ENCODE measurements at places on chromosomes 2 and 18.

DNA sequence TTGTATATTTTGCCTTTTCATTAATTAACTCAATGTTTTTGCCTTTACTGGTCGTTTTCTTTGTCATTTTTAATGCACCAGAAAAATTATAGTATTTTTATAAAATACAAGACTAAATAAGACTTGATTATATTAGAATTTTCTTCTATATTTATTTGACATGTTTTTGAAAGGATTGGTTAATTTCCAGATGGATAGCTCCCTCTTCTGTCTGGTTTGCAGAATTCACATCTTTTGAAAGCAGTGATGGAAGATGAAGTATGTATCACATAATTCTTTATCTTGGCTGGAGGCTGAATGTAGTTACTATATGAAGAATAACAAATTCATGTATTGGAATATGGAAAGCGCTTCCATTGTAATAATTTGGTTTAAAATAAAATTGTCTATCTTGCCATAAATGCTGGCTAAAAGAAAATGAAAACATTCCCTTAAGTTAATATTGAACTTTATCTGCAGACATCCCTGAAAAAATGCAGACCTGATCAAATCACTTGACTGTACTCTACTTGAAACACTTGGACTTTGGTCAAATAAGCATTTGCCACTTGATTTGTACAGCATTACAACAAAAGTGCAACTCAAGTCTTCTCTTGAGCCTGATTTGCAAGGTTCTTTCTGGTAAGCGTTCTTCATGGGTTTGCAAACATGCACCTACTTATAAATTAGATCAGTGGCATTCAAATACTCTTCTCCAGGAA, 86.3 kb upstream of the EFEMP1 start:
- peak; percentile 8 for DNase-seq

GRCh38 chr2:151161821-151162551, 99.7 kb downstream of the RBM43 start:
- DNase-seq: no peak

- DNase-seq: no peak
Observed at GRCh38 chr18:28153485-28154065, 23.4 kb downstream of the CDH2 start.

DNA sequence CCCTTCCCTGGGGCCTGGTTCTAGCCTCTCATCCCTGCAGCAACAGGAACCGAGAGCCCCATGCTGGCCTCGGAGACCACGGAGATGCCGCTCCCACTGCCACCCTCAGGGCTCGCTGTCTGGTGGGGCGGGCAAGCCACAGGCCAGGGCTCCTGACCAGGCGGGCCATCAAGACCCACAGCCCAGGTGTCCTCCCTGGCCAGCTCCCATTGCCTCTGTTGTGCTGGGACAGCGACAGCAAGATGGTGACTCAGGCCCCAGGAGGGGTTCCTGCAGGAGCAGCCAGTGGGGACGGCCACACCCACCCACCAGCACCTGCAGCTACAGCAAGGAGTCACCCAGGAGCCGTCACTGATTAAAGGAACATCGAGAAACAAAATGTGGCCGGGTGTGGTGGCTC, 7.4 kb downstream of the KLHL30 start:
- no peak for DNase-seq

- no peak for DNase-seq
Observed at GRCh38 chr18:74715306-74715705, 117.6 kb downstream of the ZNF407 start.

- DNase-seq: no peak
Observed at GRCh38 chr2:32715391-32715841, 87.6 kb downstream of the TTC27 start.

- no peak for DNase-seq
Observed at GRCh38 chr2:69641887-69642708, 1.4 kb downstream of the AAK1 start.

DNA sequence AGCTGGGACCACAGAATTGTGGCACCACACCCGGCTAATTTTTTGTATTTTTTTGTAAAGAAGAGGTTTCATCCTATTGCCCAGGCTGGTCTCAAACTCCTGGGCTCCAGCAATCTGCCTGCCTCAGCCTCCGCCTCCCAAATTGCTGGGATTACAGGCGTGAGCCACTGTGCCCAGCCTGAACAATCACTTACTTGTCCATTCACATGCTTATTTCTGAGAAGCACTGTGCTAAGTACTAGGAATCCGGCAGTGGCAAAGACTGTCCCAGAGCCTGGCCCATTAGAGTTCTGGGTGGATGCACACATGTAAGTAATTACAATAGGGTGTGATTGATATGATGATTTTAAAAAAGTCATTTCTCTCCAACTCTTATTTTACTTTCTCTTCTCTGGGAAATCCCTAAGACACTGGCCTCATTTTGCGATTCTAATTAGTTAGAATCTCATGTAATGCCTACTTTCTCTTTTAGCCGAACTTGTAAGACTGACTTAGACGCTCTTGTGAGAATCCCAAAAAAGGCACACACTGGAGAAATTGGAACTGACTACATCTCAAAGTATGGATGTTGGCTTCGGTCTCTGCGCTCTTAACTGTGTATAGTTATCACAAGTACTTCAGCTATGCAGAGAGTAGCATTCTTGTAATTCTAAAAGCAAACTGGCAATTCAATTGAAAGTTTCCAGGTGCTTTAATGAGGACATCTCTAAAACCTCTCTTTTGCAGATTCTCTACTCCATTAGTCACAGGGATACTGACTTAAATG, 567.7 kb downstream of the DCC start:
- DNase-seq: no peak

DNA sequence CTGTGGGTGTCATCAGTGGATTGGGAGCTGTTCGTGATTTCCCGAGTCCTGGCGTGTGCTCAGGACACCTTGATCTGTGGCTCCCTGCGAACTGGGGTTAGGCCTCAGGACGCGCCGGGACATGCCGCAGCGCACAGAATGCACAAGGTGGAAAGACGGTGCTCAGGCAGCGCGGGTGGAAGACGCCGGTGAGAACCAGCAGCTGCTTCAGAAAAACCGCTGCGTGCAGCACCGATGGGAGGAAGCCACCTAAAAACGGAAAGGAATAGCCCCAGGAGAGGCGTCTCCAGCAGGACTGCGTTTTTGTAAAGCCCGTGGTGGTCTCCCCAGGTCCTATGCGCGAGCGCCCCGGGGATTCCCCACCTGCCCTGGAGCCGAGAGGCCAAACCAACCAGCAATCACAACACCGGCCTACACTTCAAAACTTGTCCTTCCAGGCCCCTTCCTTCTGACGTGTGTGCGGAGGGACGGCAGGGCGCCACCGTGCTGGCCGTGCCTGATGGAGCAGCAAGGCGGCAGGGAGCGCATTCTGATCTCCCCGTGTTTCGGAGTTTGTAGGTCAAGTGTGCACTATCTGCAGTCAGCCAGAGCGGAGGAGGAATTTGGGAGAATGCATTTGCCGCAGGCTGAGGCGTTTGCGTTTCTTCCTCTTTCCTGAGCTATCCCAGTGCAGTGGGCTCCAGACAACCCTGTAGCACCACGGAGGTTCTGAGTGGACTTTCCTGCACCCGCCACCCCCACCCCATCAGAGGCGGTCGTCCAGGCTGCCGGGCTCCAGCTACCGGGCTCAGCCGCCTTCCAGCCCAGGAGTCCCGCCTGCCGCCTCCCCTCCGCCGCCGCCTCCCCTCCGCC, 32.2 kb downstream of the RTP5 start:
- no peak for DNase-seq

GRCh38 chr18:80168982-80169381, 59.9 kb downstream of the ADNP2 start:
- no peak for DNase-seq

GRCh38 chr18:75405351-75405750, 22.2 kb downstream of the SMIM21 start:
- no peak for DNase-seq

DNA sequence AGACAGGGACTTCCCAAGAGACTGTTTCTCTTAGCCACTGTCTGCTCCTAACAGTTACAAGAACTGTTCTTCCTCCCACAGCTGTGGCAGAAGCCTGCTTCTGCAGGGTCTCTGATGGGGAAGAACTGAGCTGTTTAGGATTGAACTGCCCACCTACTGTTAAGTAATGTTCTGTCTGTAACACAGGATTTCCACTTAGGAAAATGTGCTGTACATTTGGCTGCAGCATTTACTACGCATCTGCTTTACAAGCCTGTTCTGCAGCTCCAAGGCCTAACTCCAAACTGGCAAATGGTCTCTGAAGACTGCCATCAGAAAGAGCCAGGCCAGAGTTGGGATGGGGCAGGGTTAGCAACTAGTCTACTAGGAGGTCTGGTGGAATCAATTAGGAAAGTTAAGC, 87.8 kb upstream of the UPP2 start:
- no peak for DNase-seq

- no peak for DNase-seq
Observed at GRCh38 chr18:2913398-2914005, 66.7 kb downstream of the EMILIN2 start.

DNA sequence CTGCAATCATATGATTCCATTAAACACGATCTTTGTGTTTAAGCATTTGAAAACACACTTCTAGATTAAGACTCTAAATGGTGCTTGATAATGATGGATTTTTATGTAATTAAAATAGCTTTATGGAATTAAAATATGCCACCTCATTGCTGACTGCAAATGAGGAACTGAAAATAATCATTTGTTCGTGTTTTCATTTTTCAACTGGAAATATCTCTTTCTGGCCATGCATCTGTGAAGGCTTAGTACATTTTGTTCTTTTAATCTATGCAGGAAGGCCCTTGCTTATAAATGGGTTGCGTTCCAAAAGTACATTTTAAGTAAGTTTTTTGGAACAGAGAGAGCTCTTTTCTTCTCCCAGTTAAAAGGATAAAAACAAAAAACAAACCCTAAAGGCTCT, 125.5 kb downstream of the MC4R start:
- no peak for DNase-seq

Data from inflammatory macrophage (primary cell).